Heart right ventricle (tissue), 16 donors: ENCODE measurements at places on chromosomes 12 and 14. TPM values are rescaled to one million over a fixed set of nuclear protein-coding genes. Genes with fewer than 3 reads are reported as not detected.

- no peak for DNase-seq
Observed at GRCh38 chr12:123833830-123834229, 71.7 kb downstream of the DNAH10 start.

Gene TAS2R9
- not detected for total RNA-seq

DNA sequence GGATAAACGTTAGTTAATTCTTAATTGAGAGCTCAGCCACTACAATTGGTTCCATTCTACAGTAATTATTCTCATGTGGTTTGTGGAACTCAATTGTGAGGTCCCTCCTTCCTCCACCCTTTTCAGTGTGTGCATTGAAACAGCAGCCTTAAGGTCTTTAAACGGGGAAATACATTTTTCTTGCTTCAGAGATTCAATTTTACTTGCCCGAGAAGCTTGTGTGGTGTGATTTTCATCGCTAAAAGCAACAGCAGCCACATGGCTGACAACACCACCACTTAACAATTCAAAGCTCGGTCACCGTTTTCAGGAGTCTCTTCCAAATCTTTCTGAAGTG, 733 bp upstream of the PPFIBP1 start:
- DNase-seq, result no peak

GRCh38 chr12:121522971-121523370, 57.9 kb downstream of the KDM2B start:
- DNase-seq, result no peak

DNA sequence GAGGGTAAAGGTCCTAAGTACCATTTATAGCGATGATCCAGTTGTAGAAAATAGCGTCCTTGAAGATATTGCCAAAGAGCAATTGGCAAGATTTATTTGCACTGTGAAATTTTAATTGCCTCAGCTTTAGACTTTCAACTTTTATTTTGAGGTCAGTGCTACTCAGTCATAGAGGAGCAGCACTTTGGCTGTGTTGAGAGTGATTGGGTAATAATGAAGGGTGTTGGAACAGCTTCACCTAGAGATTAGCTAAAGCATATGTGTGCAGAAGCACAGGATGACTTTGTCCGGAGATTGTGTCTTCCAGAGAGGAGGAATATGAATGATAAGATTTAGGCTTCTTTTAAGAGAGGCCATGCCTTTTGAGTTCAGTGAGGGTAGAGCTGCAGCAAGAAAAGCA, 164.8 kb downstream of the NPAS3 start:
- no peak for DNase-seq

Gene HAL
- total RNA-seq, result 0.51 TPM

Gene HHIPL1
- total RNA-seq, result 0.90 TPM

DNA sequence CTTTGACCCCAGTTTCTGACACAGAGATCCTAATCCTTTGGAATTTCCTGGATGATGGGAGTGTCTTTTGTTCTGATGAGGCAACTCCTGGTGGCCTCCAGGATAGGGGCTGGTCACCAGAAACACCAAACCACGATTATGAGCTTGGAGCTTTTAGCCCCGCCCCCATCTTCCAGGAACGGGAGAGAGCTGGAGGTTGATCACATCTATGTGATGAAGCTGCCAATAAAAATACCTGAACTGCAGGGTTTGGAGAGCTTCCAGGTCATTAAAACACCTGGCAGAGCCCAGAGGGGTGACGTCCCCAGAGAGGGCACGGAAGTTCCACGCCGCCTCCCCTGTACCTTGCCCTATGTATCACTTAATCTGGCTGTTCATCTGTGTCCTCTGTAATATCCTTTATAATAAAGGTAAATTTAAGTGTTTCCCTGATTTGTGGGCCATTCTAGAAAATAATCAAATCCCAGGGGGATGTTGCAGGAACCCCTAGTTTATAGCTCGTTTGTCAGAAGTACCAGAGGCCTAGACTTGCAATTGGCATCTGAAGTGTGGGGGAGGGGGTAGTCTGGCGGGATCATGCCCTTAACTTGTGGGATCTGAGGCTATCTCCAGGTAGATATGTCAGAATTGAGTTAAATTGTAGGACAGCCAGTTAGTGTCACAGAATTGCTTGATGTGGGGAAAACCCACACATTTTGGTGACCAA, 21.2 kb downstream of the APPL2 start:
- DNase-seq, result no peak

Gene MLEC
- 133 TPM for total RNA-seq

Gene VRTN
- not detected for total RNA-seq

Gene NEK9
- 118 TPM for total RNA-seq

Gene SLC5A8
- not detected for total RNA-seq

Gene FBXO34
- 21.3 TPM for total RNA-seq

Gene C12orf60
- total RNA-seq, result 1.2 TPM

DNA sequence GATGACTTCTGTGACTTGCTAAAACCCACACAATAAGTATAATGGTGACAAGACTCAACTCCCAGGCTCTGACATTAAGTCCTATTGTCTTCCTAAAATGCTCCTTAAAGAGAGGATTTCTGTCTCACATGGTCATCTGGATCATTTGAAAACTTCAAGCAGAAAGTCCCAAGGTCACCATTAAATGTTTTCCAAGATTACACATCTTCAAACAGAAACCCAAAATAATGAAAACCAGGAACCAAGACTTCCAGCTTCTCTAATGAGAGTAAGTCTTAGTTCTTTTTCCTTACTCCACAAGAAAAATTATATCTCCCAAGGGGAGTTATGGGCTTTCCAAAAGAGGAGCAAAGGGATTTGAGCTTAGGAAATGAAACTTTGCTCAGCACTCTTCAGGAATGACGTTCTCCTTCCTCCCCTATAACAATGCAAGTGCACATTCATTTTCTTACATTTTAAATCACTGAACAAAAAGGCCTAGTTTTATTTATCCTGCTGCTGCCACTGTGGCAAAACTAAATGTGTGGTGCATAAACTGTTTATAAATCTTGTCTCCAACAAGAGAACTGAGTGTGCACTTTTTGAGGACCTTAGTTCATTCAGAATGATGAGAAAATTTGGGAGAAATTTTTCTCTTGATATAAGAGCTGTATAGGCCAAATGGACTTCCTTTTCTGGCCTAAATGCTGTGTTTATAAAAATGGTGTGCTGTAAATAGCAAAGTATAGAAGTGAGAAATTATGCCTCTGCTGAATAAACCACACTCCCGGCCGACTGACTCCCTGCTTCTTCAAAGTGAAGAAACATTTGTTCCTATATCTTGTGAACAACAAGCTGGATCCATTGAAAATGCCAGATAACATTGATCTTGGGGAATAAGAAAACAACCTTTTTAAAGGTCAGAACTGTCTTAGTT, 148.4 kb upstream of the PLEKHG7 start:
- no peak for DNase-seq

Gene CHMP4A
- total RNA-seq, result 30.7 TPM

DNA sequence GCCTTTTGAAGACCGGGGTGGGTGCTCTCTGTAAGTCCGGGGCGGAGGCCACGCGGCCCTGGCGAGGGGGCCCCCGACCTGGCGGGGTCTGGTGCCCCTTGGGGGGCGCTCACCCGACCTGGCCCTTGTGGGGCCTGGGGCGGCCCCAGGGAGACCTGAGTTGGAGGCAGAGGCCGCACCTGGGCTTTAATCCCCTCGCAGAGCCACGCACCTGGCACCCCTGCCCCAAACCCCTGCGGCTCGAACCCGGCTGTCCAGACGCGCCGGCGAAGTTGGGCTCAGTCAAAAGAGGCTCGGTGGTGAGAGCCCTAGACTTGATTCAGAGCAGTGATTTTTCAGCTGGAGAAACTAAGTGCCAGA, 267 bp downstream of the CFAP251 start:
- DNase-seq, result no peak

- no peak for DNase-seq
Observed at GRCh38 chr14:91413547-91414474, 3.8 kb downstream of the CCDC88C start.

Gene LIN7A
- 7.8 TPM for total RNA-seq

DNA sequence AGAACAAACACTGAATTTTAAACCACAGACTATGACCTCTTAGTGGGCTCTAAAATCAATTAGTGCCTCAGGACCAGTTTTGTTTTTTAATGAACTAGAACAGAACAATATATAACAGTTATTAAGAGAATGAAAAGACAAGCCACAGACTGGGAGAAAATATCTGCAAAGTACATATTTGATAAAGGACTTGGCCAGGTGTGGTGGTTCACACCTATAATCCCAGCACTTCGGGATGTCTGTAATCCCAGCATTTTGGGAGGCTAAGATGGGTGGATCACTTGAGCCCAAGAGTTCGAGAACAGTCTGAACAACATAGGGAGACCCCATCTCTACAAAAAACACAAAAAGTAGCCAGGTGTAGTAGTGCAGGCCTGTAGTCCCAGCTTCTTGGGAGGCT, 36.2 kb downstream of the PPP1R13B start:
- DNase-seq, result no peak

- DNase-seq, result no peak
Observed at GRCh38 chr12:85029456-85029855, 6.6 kb downstream of the TSPAN19 start.

DNA sequence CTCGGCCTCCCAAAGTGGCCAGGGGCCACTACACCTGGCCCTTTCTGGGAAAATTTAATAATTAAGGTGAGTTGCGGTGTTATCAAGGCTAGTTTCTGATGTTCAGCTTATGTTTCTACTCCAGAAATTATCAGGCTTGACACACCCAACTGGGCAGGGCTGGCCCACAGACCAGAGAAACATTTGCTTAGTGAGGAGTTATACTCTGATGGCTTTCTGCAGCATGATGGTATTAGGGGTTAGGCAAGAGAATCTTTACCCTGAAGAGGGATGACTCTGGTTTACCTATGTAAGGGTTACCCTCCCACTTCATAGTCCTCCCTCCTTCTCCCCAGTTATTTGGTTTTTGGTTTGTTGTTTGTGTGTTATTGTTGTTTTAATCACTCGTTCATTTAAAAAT, 24.5 kb upstream of the HECTD1 start:
- no peak for DNase-seq

DNA sequence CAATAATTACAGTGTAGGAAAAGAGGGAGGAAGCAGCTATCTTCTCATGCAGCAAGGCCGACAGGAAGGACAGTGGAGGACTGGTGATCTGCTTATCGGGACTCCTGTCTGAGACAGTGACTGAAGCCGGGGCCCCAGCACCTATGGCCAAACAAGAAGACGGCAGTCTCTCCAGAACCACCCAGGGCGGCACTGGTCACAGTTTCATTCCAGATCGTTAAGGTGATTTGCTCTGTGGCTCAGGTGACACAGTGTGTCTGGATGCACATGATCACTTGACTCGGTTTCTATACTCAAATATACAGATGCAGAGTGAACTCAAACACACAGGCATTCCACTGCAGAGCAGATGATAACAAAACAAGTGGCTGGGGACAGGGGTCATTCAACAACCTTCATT, 52.1 kb upstream of the CORO1C start:
- DNase-seq, result no peak
